ENCODE measurements at places on chromosomes 5 and 9.

DNA sequence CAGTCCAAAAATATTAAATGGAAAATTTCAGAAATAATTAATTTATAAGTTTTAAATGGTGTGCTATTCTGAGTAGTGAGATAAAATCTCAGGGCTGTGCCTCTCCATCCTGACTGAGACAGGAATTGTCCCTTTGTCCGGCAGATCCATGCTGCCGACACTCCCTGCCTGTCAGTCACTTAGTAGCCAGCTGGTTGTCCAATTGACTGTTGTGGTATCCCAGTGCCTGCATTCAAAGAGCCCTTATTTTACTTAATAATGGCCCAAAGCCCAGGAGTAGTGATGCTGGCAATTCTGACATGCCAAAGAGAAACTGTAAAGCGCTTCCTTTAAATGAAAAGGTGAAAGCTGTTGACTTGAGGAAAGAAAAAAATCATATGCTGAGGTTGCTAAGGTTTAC lies 157.5 kb downstream of the ENC1 start:
- DNase-seq, result no peak

DNA sequence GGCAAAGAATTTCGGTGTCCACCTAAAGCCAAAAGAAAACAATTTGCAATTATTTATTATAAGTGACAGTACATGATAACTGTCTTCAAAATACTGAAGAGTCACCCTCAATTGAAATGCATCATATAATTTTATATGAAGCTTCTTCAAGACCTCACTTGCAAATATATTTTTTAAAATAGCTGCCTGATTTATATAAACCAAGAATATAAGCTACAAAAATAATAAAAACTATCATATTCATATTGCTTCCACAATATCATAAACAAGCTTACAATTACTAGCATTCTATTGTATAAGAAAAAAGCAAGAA lies 144.1 kb downstream of the CETN3 start:
- DNase-seq, result no peak

DNA sequence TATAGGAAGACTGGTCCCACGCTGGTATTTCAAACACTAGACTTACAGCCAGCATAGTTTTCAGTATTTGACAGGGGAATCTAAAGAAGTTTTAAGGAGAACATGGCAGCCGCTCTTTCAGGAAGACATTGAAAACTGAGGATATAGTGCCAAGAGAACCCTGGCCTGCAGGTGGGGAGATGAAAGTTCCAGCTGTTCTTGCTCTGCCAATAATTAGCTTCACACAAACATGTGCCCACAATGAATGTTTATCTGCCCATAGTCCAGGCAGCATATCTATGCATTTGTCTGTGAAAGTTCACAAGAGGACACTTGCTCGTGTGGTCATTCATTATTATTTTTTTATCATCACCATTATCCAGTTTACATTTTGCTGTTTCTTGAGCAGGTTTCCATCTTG lies 47.6 kb upstream of the AGXT2 start:
- DNase-seq, result no peak

- DNase-seq, result no peak
These were observed 22.9 kb upstream of the SPATA31C2 start for GRCh38 chr9:88161144-88161543.

- no peak for DNase-seq
These were observed 183.9 kb upstream of the POU5F2 start for GRCh38 chr5:93925321-93925720.

DNA sequence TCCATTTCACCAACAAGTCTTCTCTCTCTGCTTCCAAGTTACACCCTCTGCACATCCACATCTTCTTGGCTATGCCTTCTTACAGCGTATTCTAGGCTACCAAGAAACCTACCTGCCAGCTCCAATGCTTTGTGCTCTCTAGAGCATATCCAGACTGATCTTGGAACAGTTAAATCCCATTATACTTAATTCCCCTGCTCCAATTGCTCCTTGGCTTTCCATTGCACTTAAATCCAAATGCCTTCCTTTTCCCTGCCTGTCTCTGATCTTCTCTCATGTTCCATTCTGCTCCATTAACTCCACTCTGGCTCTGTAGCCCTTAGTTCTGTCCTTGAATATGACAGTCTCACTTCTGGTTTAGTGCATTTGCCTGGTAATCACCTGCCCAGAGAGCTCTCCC lies 322.4 kb downstream of the LRRC70 start:
- no peak for DNase-seq

- no peak for DNase-seq
These were observed 193.8 kb upstream of the ACTBL2 start for GRCh38 chr5:57676222-57677098.

Measured in C1 segment of cervical spinal cord (tissue), 14 donors.